Tibial artery (tissue), 4 donors: ENCODE measurements at places on chromosomes 1 and 21.
A peak's percentile ranks its signal among the peaks of the same experiment; 100 is the strongest.

- DNase-seq: peak; percentile 63
These were observed 57.8 kb downstream of the WNT9A start for GRCh38 chr1:227889863-227890405.

DNA sequence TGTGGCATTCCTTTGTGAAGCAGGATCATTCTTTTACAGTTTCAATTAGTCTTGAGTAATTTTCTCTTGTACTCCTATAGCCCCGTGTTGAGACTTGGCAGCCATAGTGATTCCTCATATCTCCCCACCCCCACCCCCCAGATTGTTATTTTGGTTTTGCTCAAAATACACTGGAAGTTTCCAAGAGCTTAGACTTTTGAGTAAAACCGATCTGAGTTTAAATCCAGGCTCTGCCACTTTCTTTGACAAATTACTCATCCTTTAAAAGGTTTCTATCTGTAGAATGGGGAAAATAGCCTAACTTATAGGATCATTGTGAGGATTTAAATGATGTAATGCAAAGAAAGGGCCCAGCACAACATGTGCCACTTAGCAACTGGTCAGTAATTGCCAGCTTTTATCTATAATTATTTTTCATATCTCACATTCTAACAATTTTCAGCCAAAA, 53.1 kb upstream of the RC3H1 start:
- no peak for DNase-seq

DNA sequence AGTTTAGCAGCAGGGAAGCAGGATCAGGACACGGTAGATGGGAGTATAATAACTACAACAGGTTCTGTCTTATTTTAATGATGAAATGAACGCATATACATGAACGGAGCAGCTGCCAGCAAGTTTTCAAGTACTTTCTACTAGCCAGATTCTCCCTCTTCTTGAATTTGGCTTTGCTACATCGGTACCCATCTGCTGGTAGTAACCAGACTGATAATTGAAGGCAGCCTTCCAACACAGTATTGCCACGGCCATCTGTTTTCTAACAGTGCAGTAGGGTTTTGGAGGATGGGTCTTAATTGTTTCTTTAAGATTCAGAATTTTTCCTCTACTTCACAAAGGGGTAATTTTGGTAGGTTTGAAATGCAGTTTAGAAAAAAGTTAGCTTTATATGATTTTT, 33.4 kb downstream of the CENPF start:
- no peak for DNase-seq

GRCh38 chr1:206674236-206674635, 10.5 kb upstream of the MAPKAPK2 start:
- DNase-seq: no peak

- no peak for DNase-seq
These were observed at the start of gene TNFRSF18 for GRCh38 chr1:1206376-1206965. TSS of gene TNFRSF18 (minus strand) at chr1:1206592. CDS start at chr1:1206571, 21 bp downstream.

DNA sequence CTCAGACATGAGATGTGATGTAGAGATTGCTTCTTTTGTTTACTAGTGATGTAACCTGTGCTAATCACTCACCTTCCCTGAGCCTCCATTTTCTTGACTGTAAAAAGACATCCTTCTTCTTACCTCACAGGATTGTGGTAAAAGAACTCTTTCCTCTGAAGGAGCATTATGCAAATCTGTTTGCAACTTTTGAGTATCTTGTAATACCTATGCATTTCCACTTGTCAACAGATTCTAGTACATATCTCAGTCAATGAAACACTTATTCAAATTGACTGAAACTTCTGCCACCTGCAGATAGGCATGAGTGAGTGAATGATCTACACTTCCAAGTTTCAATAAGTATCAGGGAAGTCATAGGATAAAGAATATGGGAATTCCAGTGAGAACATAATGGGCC, 174.7 kb downstream of the HHIPL2 start:
- no peak for DNase-seq

DNA sequence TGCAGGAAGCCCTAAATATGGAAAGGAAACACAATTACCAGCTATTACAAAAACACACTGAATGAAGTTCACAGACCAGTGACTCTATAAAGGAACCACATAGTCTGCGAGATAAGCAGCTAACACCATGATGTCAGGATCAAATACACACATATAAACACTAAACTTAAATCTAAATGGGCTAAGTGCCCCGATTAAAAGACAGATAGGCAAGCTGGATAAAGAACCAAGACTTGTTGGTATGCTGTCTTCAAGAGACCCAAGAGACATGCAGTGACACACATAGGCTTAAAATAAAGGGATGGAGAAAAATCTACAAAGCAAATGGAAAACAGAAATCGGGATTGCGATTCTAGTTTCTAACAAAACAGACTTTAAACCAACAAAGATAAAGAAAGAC, 121.9 kb downstream of the SLC5A9 start:
- DNase-seq: no peak

- no peak for DNase-seq
These were observed 1545.1 kb downstream of the AMY1C start for GRCh38 chr1:105294838-105295237.

- DNase-seq: no peak
These were observed 853 bp upstream of the DOP1B start for GRCh38 chr21:36155603-36156338.
